Left lung (tissue), 14 donors: ENCODE measurements at places on chromosomes 3 and 15.

GRCh38 chr15:96495386-96495785, 164.9 kb downstream of the NR2F2 start:
- DNase-seq, result no peak

GRCh38 chr3:169811631-169812331, 889 bp upstream of the LRRIQ4 start:
- DNase-seq, result no peak

- DNase-seq, result no peak
These were observed 32.0 kb downstream of the FAIM start for GRCh38 chr3:138640537-138640936.

GRCh38 chr15:49110158-49110944, 45.0 kb downstream of the COPS2 start:
- DNase-seq, result no peak

- DNase-seq, result no peak
These were observed 155.6 kb downstream of the NECTIN3 start for GRCh38 chr3:111227216-111227615.

- DNase-seq, result no peak
These were observed 85.4 kb downstream of the IGSF11 start for GRCh38 chr3:118949113-118949760.

DNA sequence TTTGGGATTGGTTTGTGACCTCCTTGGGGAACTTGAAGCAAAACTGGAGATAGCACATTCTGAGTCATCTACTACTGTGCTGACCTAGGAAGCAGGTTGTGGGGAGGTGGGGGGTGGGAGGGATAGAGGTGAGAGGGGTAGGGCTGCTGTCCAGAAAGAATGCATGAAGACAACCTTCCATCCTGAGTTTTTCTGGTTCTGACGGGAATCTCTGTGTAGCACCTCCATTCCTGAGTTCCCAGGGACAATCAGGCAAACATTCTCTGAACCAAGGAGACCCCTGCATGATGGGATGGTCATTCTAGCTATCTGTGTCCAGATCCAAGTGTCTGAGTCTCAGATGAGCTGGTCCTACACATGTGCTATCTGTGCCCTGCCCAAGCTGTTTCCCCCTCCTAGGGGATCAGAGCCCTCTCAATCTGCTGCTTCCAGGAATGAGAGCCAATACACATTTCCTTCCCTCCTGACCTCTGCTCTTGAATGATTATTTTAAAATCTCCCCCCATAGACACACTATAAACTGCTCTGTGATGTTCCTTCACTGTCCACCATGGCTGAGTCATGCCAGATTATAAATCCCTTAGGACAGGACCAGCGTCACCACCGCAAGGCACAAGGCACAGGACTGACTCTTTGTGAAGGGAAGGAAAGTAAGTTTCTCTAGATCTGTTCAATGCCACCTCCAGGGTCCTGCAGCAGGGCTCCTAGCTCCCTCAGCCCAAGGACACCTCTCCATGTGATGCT, 2.2 kb upstream of the CD276 start:
- no peak for DNase-seq

DNA sequence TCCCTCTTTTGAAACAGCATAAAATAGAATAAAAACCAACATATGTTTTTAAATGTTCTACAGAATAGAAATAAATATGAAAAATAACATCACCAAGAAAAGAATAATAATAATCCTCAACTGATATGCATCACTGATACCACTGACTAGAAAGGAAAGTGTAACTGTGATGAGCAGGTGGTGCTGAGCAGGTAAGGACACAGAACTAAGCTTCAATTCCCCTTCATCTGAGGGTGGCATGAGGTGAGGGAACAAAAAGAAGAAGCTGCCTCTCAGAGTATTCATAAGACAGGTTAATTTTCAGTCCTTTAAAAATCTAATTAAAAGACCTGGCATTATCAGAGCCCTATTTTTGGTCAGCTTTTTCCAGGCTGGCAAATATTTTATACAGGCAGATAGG, 216.3 kb downstream of the PLCH1 start:
- no peak for DNase-seq

DNA sequence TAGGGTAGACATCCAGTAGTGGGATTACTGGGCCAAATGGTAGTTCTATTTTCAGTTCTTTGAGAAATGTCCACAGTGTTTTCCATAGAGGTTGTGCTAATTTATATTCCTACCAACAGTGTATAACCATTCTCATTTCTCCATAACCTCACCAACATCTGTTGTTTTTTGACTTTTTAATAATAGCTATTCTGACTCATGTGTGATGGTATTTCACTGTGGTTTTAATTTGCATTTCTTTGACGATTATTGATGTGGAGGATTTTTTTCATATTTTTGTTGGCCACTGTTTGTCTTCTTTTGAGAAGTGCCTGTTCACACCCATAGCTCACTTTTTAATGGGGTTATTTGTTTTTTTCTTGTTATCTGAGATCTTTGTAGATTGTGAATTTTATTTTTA, 125.2 kb downstream of the CFAP20DC start:
- no peak for DNase-seq

GRCh38 chr15:81268881-81269601, 54.9 kb downstream of the STARD5 start:
- DNase-seq, result no peak
